ENCODE measurements at places on chromosomes 7 and 10.

- no peak for DNase-seq
Measured at GRCh38 chr10:10687751-10688150, 329.9 kb upstream of the CELF2 start.

GRCh38 chr7:66050990-66051448 lies 24.6 kb upstream of the ASL start:
- no peak for DNase-seq

DNA sequence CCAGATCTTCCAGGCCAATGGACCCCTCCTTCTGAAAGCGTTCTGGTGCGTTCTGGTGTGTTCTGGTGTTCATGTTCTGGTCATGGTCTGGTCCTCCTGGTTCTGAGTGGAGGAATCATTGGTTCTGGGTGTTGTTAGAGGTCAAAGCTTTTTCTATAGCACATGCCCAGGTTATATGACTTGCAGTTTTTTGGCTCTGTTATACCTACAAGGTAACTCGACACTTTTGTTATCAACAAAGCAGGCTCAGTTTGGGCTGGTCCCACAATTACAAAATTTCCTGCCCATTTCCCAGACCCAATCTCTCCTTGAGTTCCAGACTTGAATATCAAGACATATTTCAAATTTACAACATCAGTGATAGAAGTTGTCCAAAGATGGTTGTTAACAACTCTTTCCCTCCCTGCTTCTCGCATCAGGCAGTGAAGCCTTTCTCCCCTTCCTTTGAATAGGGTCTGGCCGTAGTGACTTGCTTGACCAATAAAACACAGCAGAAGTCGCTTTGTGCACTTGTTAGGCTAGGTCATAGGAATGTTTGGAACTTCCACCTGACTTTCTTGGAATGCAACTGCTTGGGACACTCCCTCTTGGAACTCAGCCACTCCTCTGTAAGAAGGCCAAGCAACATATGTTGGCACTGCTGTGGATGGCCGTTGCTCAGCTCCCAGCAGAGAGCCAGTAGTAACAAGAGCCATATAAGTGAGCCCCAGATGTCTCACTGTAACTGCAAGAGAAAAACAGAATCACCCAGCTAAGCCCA lies 83.1 kb upstream of the STEAP1B start:
- DNase-seq, result no peak

- DNase-seq, result no peak
Measured at GRCh38 chr10:110168601-110169481, 38.6 kb upstream of the MXI1 start.

Measured in T-helper 1 cell (primary cell).